T47D (cell line): ENCODE measurements at places on chromosomes 1 and 21.

GRCh38 chr1:119209596-119210295 is 69.3 kb upstream of the WARS2 start:
- DNase-seq = no peak

DNA sequence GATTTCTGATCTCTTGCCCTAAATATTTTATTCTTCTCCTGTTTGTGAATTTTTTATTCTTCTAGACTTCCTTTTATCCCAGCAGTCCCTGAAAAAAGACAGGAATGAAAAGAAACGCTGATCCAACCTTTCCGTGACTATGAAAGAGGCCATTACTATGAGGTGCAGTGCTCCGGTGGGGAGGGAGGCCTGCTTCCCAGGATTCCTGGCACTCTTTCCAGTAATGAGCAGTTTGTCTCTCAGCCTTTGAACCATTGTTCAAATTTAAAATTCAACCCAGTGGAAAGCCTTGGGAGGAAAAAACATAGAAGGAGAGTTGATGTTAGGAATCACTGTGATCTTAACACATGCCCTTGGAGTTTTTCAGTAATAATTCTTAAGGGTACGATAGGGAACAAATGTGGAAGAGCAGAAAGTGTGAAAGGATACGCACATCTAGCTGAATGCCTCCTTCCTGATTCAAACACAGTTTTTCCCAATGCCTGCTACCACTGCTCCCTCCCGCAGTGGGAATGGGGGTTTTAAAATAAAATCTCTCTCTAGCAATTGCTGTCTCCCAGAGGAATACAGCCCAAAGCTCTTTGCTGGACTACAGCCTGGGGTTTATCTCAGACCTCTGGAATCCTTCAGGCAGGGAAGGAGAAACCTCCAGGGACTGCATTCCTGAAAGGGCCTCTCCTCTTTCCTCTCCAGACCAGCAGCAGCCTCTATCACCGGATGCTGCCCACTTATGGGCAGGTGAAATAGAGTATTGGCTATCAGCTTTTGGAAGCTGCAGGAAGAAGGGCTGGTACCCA is 6.1 kb downstream of the IER5 start:
- DNase-seq = no peak

GRCh38 chr1:167669209-167670124 is 39.4 kb downstream of the RCSD1 start:
- DNase-seq = no peak

- DNase-seq = no peak
These were observed 79.0 kb upstream of the B3GALT5 start for GRCh38 chr21:39533545-39534380.

DNA sequence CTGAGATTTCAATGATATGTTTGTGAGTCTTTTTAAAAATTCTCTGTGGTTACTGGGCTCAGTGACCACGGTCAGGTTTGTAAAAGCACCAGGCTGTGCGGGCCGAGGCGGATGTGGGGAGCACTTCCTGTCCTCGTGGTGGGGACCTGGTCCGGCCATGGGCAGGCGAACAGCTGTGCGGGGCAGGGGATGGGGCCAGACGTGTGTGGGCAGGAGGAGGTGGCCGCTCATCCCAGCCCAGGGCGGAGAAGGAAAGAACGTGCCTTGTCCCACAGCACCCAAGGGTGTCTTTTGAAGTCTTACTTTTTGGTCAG is 5.2 kb upstream of the OXCT2 start:
- no peak for DNase-seq

DNA sequence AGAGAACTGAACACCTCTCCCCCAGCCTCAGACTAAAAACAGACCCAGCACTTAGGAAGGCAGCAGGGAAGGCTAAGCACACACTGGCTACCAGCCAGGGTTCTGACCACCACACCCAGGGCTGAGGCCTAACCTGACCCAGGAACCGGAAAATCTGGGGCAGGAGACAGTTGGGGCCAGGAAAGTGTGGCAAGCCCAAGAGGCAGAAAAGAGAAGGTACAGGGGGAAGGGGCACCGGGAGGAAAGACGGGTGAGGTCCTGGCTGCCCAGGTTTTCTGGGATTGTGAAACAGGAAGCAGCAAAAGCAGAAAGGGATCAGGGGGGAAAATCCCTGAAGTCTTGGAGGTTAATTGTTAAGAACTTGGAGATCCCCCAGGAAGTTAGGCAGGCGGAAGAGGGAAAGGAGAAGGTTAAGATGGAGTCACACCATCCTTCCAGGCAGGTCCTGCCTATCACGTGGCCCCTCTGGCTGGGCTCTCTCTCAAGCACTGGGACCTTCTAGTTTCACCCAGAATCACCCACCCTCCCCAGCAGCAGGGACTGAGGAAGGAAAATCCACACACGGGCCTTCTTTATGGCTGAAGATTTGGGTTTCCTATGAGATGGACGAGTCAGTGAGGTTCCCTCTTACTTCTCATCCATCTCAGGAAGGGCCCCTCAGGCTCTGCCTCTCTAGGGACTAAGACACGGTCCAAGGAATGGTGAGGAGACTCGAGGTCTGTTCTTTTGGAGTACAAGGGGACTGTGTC is 2.6 kb downstream of the HDGF start:
- no peak for DNase-seq

GRCh38 chr1:246052603-246053002 is 454.5 kb downstream of the SMYD3 start:
- no peak for DNase-seq

- DNase-seq = no peak
These were observed 42.8 kb downstream of the LRRC8C start for GRCh38 chr1:89675677-89676076.

DNA sequence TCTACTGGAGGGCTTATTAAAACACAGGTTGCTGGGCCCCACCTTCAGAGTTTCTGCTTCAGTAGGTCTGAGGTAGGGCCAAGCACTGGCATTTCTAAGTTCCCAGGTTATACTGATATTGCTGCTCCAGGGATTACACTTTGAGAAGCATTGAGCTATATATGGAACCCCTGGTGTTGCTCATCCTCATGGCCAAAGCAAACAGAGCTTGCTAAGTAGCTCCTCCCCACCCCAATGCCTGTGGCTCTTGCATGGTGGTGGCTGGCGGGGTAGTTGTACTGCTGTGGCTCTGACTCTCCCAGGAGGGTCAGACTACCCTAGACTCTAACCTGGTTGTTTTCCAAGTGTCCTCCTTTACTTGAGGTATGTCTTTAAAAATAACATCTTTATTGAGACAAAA is 143.6 kb downstream of the SPATA46 start:
- no peak for DNase-seq

DNA sequence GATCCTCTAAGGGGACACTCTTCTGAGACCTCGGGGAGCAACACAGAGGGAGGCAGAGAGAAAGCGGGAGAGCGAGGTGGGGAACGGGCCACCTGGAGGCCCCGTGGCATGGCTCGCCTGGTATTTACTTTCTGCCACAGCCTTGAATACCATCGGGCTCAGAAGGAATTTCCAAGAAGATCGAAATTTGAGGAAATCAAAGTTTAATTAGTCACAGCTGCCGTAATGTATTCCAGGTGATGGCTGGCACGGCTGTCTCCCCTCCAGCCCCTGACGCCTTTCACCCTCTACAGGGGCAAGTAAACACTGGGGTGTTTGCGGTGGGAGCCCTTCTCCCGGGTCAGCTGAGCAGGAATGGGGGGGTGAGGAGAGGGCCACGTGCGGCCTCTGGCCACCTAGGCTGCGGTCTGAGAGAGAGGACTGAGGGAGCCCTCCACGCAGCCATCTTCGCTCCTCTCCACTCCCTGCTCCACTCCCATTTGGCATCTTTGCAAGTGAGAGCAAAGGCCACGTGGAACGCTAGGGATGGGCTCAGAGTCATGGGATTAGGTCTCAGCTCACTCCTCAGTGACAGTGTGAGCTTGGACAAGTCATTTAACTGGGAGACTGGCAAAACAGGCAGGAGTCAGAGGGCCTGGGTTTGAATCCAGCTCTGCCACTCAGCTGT is 125.2 kb downstream of the SYF2 start:
- no peak for DNase-seq

DNA sequence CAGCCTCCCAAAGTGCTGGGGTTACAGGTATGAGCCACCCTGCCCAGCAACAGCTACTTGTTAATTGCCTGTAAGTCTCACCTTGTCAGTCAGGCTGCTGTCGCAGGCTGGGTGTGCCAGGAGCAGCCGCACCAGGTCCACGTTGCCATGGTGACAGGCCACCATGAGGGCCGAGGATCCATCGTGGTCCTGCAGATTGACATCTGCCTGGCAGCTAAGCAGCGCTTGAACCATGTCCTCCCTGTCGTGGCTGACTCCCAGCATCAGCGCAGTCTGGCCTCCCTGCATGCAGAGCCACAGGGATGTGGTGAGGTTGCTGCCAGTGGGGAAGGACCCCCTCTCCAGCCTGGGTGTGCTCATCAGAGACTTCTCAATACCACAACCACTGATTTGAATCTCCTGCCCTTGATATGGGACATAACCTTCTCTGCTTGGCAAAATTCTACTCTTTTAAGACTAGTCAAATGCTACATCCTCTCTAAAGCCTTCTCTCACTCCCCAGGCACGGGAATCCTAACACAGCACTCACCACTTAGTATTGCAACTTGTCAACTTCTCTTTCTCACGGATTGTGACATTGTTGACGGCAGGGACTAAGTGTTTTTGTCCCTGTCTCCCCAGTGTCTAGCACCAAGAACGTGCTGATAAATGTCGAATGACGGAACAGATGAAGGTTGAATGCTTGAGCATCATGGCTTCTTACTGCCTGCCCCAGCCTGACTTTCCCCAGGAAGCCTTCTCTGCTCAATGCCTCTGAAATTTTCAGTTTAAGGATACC is 52.9 kb downstream of the L1TD1 start:
- no peak for DNase-seq

DNA sequence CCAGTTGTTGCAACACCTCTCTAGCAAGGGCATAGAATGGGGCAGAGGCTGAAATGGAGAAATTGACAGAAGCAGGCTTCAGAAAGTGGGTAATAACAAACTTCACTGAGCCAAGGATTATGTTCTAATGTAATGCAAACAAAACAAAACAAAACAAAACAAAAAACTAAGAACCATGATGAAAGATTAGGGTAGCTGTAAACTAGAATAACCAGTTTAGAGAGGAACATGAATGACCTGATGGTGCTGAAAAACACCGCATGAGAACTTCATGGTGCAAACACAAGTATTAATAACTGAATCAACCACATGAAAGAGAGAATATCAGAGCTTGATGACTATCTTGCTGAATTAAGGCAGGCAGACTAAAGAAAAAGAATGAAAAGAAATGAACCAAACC is 1707.7 kb downstream of the BRINP3 start:
- DNase-seq = peak; percentile 84

- DNase-seq = peak; percentile 66
These were observed 31.2 kb upstream of the TSPEAR start for GRCh38 chr21:44742418-44743153.

- DNase-seq = no peak
These were observed 16.1 kb upstream of the SLAMF6 start for GRCh38 chr1:160538985-160539651.

- no peak for DNase-seq
These were observed 34.9 kb downstream of the DUSP10 start for GRCh38 chr1:221706876-221707582.

DNA sequence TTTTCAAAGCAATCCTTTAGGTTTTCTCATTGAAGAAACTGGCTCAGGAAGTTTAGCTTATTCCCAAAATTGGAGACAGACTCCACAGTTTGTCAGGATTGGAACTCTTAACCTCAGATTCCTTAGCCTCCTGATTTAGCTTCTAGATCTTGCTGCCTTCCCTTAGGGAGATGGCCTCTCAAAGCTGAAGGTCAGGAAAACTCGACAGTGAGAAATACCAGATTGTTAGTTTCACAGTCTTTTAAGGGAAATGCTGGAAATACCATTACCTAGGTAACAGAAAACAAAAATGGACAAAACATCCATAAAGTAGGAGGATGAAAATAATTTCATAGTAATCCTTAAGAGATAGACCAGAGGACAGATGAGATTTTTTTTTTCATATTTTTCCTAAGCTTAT is 7.8 kb downstream of the RASAL2 start:
- DNase-seq = no peak

GRCh38 chr21:36125512-36126207 is 9.2 kb upstream of the CBR3 start:
- no peak for DNase-seq

- DNase-seq = no peak
These were observed 15.6 kb downstream of the TRAPPC10 start for GRCh38 chr21:44027607-44028286.

- no peak for DNase-seq
These were observed 24.3 kb upstream of the GRHL3 start for GRCh38 chr1:24294716-24295371.

- no peak for DNase-seq
These were observed 11.3 kb downstream of the ADARB1 start for GRCh38 chr21:45085700-45086099.

GRCh38 chr1:61141288-61142042 is 59.1 kb downstream of the NFIA start:
- DNase-seq = no peak

DNA sequence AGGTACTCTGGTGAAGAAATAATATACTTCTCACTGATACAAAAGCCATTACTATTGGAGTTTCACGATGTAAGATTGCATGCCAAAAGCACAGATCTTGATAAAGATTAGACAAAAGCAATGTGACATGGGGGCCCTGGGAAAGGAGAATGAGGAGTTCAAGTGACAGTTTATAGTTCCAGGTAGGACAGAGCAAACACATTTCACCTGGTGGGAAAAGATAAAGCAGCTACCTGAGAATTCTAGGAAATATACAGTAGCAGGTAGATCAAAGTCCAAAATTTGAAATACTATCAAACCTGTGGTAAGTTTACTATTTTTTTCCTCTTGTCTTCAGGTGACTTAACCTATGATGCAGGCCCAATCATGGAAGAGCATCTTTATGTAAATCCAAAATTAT is 8.0 kb downstream of the OR2G3 start:
- DNase-seq = no peak

GRCh38 chr1:198638894-198639635 is at the start of gene PTPRC:
Gene PTPRC (plus strand): TSS chr1:198639040. CDS start chr1:198639269, 229 bp downstream.
- DNase-seq = no peak

- no peak for DNase-seq
These were observed 97.8 kb upstream of the BMP8A start for GRCh38 chr1:39393645-39394044.
